ENCODE measurements at places on chromosomes 4 and X.
A peak's percentile ranks its signal among the peaks of the same experiment; 100 is the strongest.

- no peak for DNase-seq
Measured at GRCh38 chrX:13226214-13226613, 93.6 kb downstream of the ATXN3L start.

GRCh38 chrX:95860127-95860526 is 824.5 kb upstream of the DIAPH2 start:
- DNase-seq, result no peak

- no peak for DNase-seq
Measured at GRCh38 chrX:17591741-17592110, 145.6 kb upstream of the SCML1 start.

DNA sequence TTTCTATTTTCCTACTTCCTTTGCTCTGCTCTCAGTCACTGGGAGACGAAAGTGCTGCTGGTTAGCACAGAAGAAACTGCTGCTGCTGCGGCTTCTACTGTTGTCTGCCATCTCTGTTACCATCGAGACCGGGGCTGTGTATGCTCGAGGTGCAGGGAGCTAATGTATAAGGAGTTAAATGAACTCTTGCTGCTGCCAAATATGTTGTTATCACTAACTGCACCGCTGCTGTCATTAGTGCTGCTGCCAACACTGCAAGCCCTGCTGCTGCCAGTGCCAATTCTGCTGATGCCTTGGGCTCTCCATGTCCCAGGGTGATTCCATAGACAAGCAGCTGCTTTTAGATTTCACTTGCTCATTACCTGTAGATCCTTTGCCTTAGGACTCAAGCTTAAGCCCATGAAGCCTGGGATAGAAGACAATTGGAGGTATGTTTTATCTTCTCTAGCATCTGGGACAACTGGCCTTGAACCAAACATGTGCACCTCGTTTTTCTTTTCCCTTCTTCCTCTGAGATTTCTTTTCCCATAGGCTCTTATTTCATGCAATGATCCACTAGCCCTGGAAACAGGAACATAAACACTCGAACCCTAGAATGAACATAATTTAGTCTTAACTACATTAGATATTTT is 107.8 kb downstream of the CCSER1 start:
- peak; percentile 76 for DNase-seq

DNA sequence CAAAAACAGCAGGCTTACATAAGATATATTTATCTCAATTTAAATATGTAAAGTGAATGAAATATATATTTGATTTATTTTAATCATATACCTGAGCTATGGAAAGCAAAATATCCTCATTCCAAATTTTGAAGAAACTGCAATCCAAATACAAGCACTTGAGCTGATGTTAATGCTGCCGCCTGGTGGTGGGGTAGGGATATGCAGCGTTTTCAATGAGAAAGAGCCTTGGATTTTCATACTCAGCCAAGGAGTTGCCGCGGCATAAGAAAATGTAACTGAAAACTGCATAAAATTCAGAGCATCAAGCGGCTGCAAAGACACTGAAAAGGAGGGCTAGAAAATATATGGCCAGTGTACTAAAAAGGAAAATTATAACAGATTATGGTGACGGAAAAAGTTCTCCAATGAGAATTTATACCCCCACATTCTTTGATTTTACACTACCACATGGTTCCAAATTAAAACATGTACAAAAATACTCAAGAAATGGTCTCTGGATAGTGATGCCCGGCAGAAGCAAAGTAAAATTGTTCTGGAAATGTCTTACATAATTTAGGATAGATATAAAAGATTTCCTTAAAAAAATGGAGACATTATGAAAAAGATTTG is 660.3 kb upstream of the PITX2 start:
- DNase-seq, result peak; percentile 33

DNA sequence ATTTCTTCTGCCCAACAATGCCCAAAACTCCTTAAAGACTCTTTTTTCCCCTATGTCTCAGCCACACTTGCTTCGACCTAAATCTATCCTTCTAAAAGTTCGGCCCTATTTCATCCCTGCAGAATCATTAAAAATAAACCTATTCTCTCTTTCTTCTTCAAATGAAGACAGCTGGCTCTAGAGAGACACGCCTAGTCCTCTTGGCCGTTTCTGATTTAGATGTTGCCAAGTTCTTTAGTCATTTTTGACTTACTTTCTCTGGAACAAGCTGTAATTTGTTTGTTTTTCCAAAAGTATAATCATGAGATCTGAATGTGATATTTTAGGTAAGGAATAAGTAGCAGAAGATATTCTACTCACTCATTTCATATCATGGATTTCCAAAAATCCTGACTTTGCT is 211.6 kb downstream of the CENPC start:
- no peak for DNase-seq

DNA sequence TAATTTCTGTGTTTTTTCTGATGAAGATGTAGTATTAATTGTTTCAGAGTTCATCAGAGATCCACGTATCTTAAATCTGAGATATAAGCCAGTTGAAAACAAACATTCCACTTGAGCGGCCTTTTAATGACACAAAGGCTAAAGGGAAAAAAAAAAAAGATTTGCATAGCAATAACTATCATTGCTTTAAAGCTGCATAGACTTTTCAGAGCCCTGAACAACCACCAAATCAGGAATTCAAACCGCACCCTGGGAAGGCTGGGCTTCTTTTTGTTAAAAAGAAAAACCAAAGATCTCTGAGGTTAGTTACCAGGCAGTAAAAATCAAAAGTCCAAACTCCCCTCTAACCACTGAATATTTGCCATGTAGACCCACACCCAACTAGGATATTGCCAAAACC is 206.0 kb downstream of the HHIP start:
- no peak for DNase-seq
